Epithelial cell of prostate (primary cell): ENCODE measurements at places on chromosomes 11 and 22.

DNA sequence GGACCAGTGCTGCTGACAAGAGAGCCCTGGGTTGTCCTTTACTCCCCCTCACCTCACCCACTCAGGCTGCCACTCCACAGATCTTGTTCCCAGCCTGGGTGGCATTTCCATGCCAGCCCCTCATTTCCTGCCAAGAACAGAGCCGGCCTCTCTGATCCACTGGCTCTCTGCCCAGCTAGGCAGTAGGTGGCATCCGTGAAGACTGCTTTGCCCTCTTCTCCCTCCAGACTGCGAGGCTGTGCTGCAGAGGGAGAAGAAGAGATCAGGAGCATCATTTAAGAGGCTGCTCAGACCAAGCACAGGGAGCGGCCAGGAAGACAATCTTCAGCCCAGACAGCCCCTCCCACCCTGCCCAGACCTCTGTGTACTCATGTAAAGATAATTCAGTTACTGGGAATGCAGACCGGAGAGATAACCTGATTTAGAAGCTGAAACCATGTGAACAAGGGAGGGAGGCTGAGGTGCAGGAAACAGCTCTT is 126.9 kb upstream of the NCAM1 start:
- DNase-seq = no peak

GRCh38 chr11:84035645-84036044 is 749.5 kb upstream of the CCDC90B start:
- DNase-seq = no peak

- DNase-seq = no peak
Observed at GRCh38 chr11:92789761-92790160, 179.7 kb upstream of the MTNR1B start.

GRCh38 chr11:64458997-64459396 is 100.0 kb downstream of the RPS6KA4 start:
- no peak for DNase-seq

- DNase-seq = peak; percentile 6
Observed at GRCh38 chr11:15507592-15507991, 392.9 kb downstream of the INSC start.
